ENCODE measurements at places on chromosomes 4 and X.

GRCh38 chr4:141467225-141467624, 169.2 kb upstream of the IL15 start:
- no peak for DNase-seq

- DNase-seq = no peak
Observed at GRCh38 chr4:71487344-71487920, 148.6 kb downstream of the SLC4A4 start.

- DNase-seq = no peak
Observed at GRCh38 chr4:95393821-95394220, 155.0 kb downstream of the UNC5C start.

- peak; percentile 28 for DNase-seq
Observed at GRCh38 chrX:38220415-38221390, at the start of gene SRPX. TSS of gene SRPX (minus strand) at chrX:38220871. CDS start at chrX:38220792, 79 bp downstream.

- DNase-seq = no peak
Observed at GRCh38 chr4:153669838-153670237, 14.2 kb upstream of the TLR2 start.

GRCh38 chr4:37502070-37502469, 184.1 kb downstream of the RELL1 start:
- no peak for DNase-seq

- DNase-seq = no peak
Observed at GRCh38 chr4:48976041-48976440, 10.0 kb upstream of the CWH43 start.

DNA sequence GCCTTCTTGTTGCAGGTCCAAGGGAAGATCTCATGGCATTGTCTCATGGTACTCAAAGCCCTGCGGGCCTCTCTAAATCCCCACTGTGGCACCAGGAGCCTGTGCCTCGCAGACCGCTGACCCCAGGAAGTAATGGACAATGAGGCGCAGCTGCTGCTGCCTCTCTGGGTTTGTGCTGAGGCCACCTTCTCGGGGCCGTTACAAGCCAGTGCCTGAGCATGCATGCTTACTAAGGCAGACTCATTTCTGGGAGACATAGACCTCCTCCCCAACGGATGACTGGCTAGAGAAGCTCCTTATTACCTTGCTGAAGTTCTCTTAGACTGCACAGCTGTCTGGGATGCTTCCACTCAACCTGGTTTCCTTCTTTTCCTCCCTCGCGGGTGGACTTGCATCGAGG, 1.3 kb downstream of the BDH2 start:
- no peak for DNase-seq

GRCh38 chr4:26034849-26035248, 120.8 kb downstream of the SMIM20 start:
- DNase-seq = no peak

DNA sequence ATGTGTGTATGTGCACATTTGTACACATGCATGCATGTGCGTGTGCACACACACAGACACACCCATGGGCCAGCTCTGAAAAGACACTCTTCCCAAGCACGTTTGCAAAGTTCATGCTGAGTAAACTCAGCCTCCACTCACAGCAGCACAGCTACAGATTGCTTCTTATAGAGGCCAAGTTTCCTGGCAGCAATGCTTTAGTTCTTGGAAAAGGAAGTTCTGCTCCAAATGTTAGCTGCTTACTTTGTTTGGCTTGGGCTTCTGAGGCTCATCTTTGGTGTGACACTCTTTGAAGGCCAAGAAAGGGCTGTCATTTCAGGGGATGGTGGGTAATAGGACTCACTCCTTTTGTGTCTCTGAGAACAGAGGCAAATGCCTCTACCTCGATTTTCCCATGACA, 6.6 kb downstream of the PLP1 start:
- DNase-seq = no peak

GRCh38 chr4:33625748-33626147, 2618.6 kb downstream of the ARAP2 start:
- DNase-seq = no peak

- DNase-seq = no peak
Observed at GRCh38 chr4:123378794-123379193, 17.8 kb upstream of the SPRY1 start.

DNA sequence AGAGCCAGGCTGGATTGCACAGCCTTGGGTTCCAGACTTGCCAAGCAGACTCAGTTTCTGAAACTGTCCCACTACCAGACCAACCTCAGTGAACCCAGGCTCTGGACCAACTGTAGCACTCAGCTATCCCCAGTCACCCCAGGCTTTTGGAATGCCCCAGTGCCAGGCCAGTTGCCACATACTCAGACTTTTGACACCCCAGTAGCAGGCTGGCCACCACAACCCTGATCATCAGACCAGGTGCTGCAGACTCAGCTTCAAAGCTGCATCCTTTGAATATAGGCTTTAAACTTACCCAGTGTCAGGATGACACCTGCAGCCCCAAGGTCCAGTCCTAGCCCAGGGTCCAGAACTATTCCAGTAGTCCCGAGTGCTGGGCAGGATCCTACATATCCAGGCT, 1389.9 kb downstream of the ARAP2 start:
- DNase-seq = no peak

GRCh38 chr4:117479673-117480072, 394.3 kb upstream of the TRAM1L1 start:
- DNase-seq = no peak

- no peak for DNase-seq
Observed at GRCh38 chr4:110492522-110492921, 16.6 kb downstream of the ENPEP start.

- DNase-seq = peak; percentile 73
Observed at GRCh38 chr4:168917138-168917779, 92.8 kb downstream of the CBR4 start.

DNA sequence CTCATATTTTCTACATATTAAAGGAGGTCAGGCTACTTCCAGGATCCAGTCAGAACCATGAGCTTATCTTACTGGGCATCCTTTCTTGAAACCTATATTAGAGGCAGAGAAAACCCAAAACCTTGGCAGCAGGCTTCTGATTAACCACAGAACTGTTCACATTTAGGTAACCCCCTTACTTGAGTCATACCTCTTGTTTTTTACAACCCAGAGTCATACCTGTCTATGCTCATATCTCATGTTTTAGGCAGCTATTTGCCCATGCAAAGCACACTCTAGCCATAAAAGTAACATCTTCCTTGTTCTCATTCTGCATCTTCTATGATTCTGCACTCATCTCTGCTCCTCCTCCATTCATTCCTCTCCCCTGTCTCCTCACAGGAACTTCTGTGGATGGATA, 138.0 kb upstream of the SMIM31 start:
- no peak for DNase-seq

GRCh38 chr4:139528377-139529005, 27.5 kb downstream of the SETD7 start:
- no peak for DNase-seq

GRCh38 chr4:133316909-133317308, 167.8 kb downstream of the PCDH10 start:
- DNase-seq = no peak

DNA sequence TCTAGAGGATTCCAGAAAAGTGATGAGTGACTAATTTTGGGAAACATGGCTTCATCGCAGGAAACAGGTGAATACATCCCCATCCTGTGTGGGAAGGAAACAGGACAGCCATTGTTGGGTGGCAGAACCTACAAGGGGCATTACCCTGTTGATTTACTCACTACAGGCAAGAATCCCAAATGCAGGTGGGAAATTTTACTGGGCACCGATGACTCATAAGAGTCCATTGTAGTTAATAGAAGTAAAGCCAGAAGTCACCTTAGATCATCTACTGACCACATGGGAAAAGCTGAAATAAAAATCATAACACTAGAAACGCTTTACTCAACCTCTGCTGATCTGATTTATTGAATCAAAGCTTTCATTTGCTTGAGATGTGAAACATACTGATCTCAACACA, 136.4 kb downstream of the TRIML1 start:
- DNase-seq = no peak

- DNase-seq = no peak
Observed at GRCh38 chr4:108058685-108059440, 69.2 kb downstream of the HADH start.

GRCh38 chr4:6534618-6535328, 40.2 kb upstream of the MAN2B2 start:
- DNase-seq = no peak

DNA sequence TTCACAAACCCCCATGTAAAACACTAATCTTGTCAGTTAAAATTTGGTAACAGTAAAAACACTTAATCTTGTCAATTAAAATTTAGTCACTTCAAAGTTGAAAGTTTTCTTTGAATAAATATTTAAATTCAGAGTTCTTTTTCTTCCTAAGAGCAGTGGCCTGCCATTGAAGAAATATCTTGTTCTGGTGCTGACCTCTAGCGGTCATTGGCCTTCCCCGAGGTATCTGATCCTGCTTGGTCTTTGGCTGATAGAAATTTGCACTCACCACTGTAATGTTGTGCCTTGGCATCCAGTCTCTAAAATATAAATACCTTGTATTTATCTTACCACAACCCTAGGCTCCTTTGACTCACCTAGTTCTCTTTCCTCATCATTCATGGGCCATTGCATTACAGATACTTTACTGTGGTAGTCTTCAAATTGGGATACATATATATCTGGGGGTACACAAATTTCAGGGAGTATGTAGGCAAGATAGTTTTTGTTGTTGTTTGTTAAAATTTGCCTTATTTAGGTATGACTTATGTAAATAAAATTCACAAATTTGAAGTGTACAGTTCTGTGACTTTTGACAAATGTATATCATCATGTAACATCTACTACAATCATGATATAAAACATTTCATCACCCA, 6.7 kb upstream of the ART3 start:
- peak; percentile 88 for DNase-seq

- DNase-seq = no peak
Observed at GRCh38 chr4:162274354-162274753, 110.6 kb upstream of the FSTL5 start.

DNA sequence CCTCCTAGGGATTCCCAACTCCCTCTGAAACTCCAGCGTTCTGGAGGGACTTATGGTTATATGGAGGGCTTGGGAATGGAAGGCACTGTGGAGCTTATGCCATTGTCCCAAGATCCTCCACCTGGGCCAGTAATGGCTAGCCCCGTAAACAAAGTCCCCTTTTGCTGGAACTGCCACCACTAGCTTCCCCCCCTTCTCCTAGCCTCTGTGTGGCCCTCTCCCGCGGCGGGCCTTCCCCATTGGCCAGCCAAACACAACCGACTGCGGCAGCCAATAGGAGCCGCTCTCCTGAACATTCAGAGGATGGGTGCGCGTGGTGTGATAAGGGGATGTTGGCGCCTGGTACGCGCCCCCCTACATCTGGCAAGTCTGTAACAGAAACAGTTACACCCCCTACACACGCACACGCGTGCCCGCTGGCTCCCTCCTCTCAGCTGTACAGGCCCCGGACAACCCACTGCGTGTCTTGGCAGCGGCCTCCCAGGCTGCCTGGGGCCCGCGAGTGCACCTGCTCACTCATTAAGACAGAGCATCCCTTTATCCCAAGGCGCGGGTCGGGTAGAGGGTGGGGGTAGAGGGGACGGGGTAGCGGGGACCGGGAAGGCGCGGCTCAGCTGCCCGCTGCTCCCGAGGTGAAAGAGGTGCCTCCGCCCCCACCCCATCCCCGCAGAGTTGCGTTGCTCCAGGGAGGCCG, 863 bp upstream of the RAB33A start:
- peak; percentile 35 for DNase-seq

- no peak for DNase-seq
Observed at GRCh38 chr4:57374866-57375595, 264.8 kb upstream of the IGFBP7 start.

DNA sequence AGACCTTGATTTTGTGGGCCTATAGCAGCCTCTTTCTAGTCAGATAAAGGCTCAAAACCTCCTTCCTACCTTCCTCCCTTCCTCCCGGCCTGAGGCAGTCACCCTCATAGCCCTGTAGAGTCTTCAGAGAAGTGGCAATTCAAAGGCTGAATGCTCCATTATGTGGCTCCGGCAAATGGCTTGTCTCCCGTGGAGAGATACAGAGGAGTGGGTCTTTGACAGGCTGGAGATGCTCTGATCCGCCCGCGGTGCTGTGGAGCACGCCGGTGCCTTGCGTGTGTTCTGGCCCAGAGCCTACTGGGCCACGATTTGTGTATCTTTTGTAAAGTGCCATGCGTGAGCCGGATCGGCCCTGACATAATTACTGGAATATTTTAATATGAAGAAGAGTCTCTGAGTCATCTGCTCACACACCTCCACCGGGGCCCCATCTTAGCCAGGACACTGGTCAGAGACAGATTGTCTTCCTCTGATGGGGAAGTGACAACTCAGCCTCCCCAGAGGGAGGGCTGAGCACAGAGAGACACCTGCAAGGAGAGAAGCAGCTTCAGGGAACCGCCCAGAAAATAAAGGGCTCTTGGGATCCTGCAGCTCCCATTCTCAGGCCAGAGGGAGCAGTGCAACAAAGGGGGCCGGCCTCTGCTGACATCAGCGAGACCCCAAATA, 88.7 kb downstream of the DCTD start:
- DNase-seq = no peak

DNA sequence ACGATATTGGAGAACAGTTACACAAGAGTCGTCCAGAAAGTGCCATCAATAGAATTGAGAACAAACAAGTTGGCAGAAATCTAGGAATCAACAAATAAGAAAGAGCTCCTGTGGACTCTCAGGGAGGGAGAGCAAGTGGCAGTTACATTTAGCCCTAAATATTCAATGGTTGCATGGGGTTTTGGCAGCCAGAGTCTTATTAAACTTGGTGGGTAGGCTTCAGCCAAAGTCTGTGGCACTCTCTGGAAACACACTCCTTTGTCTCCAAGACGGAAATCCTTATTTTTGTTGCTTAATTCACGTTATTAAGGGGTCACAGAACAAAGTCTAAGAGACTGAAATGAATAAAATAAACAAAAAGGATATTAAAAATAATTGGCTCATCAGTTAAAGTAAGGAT, 742.2 kb upstream of the ATOH1 start:
- DNase-seq = no peak

GRCh38 chr4:28835501-28835900, 1884.7 kb upstream of the PCDH7 start:
- DNase-seq = no peak

DNA sequence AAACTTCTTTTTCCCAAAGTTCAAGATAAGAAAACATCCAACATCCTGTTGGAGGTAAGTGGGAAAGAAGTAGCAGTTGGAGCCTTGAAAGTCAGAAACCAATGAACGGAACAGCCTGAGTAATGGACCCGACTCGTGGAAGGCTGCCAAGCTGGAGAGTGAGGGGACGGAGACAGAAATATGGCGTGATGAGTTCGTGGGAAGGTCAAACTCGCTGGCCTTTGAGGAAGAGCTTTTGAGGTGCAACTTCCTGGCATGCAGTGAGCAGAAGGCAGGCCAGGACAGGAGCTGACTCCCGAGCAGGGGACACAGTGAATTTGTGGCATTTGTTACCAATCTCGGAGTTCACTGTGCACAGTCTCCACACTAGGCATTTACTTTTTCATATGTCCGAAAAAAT, 1.0 kb upstream of the TRIML1 start:
- DNase-seq = peak; percentile 15

GRCh38 chr4:7539659-7540058, 104.9 kb upstream of the PSAPL1 start:
- peak; percentile 7 for DNase-seq

- no peak for DNase-seq
Observed at GRCh38 chr4:100823066-100823992, 305.5 kb upstream of the EMCN start.

DNA sequence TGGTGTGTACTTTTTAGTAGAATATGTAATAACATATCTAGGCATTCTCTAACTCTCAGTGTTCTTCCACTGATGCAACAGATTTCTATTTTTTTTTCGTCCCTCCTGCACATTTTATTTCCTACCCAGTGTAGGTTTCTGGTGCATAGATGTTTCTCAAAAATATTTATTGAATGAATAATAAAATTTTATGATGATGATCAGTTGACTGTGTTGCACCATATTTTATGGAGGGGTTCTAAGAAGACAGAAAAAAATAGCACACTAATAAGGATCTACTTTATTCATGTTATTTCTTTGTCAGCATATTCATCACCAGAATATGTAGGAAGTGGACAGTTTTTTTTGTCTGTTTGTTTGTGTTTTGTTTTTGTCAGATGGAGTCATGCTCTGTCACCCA, 2529.3 kb downstream of the ARAP2 start:
- no peak for DNase-seq

Data from dermis blood vessel endothelial cell (primary cell).